HT-29 (cell line): ENCODE measurements at places on chromosomes 4 and X. TPM values are rescaled to one million over a fixed set of nuclear protein-coding genes. Genes with fewer than 3 reads are reported as not detected.

SMIM31 gene
- total RNA-seq, result 0.05 and 0.25 TPM in 2 replicates

NIPAL1 gene
- total RNA-seq, result 10.3 and 16.5 TPM in 2 replicates

GRCh38 chr4:141079393-141079930 lies 53.8 kb downstream of the RNF150 start:
- DNase-seq, result no peak

SUPT20HL1 gene
- not detected in 2 replicates for total RNA-seq

GPRASP1 gene
- total RNA-seq, result 0.13 and 0.23 TPM in 2 replicates

TLR2 gene
- total RNA-seq, result not detected in 2 replicates

MAN2B2 gene
- 24.8 and 28.5 TPM in 2 replicates for total RNA-seq

GRCh38 chr4:97139791-97140190 lies 1003.5 kb downstream of the STPG2 start:
- no peak for DNase-seq

THAP6 gene
- 4.8 and 5.4 TPM in 2 replicates for total RNA-seq

GRCh38 chr4:153087671-153088194 lies 116.5 kb upstream of the TRIM2 start:
- DNase-seq, result no peak

DNA sequence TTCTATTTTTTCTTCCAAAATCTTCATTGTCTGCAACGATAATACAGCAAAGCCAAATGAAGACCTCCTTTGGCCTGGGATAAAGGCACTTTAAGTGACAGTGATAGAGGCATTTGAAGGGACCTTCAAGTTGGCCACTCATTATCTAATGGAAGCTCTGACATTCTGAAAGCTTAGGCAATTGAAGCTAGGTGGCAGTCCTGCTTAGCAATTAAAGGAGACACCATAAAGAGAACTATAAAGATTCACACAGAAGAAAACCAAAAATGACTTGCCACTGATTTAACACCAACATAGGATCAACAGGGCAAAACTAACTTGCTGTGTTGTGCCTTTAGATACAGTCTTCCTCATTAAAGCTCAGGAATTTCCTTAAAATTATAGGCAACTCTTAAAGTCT lies 103.3 kb upstream of the TSPAN7 start:
- DNase-seq, result peak; percentile 7

DNA sequence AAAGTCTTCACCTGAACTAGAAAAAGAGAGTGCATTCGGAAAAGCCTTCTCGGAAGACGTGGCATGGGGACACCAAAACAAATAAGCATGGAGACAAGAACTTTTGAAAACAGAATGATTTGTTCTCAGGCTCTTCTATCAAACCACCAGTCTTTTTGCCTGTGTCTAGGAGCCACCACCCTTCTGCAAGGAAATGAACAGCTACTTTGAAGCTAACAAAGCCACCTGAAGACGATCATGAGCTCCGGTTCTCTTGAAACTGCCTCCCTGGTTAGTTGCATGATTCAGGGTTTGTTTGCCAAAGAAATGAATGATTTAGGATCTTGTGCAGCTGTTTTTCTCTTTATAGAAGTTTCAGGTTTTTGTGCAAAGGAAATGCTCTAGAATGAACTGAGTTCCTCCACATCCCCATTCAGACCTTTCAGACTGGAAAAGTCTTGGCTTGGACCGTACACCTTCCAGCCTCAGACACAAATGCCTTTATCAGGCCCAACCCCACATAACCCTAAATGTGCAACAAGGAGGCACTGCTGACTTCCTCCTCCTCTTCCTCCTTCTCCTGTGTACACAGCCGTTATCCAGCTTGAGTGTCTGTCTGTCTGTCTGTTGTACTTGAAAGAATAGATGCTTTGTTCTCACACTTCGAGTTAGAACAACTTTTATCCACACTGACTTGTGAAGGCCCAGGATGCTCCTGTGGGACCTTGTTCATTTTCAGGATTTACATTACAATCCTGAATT lies 334.8 kb upstream of the KLF3 start:
- peak; percentile 36 for DNase-seq

ARMCX2 gene
- total RNA-seq, result 0.21 TPM in 1 of 2 replicates, not detected in the other

GRCh38 chr4:48804584-48805301 lies 24.7 kb upstream of the FRYL start:
- DNase-seq, result no peak
